ENCODE measurements at places on chromosomes 2 and 18.

- no peak for DNase-seq
Observed at GRCh38 chr2:31992025-31992579, 18.7 kb downstream of the MEMO1 start.

DNA sequence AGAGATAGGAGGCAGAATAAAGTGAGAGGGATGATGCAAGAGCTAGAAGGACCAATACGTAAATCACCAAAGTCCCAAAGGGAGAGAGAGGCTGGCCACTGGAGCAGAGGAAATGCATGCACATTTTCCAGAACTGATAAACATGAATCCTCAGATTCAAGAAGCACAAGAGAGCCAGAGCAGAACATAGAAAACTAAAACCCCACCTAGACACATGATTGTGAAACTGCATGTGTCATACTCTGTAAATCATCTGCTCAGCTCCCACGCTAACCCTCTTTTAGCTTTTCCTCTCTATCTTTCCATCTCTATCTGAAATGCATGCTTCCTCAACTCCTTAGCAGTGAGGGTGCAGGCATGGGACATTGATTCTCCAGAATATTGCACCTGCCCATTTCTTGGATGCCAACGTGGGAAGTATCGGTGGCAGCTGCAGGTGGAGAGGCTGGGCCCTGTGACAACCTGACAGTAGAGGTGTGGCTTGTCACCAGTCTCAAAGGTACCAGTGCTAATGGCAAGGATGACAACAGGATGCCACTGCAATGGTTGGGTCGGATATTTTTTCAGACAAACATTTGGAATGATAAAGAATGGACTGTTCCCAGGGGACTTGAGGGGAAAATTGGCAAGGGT, 89.3 kb upstream of the OTOS start:
- DNase-seq, result no peak

DNA sequence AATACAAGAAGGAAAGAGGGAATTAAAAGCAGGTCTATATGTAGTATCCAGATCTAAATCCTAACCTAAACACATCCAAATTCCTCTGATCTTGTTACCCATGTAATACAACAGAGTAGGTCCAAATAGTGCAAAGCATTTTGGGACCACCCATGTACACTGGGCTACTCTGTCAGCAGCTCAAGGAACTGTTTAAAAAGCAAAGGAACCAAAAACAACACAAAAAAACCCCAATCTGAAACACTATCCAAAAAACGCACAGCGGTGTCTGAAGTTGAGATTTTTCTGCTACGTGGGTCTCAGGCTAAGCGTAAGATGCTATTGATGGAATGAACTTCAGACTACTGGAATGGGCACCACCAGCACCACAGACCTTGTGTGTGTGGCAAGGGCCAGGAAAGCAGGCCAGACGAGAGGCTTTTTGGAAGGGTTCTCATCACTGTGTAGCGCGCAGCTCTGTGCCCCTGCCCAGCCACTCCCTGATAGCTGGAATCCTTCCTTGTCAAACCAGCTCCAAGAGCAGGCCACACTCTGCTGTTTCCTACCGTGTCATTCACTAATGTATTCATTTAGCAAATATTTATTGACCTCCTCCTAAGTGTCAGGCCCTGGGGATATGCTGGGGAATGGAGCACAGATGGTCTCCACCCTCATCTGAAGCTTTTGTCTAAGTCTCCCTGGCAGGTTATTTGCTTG, 101.4 kb downstream of the COLEC12 start:
- no peak for DNase-seq

GRCh38 chr18:76489081-76489480, 6.0 kb downstream of the ZNF516 start:
- no peak for DNase-seq

DNA sequence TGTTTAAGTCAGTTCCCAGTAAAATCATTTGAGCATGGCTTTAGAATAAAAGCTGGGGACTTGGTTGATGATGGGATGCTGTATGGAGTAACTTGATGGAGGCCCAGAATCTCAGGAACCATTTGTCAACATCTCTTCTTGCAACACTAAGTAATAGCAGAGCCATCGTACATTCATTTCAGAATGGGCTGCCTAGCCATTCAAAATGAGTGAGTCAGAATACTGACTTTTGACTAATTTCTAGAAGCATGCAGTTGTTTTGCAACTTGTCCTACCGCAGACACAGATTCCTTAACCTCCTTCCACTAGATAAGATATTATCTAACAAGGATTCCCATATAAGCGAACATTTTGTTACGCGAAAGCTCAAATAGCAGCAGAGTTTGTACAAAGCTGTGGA, 229.5 kb downstream of the CNTNAP5 start:
- no peak for DNase-seq

DNA sequence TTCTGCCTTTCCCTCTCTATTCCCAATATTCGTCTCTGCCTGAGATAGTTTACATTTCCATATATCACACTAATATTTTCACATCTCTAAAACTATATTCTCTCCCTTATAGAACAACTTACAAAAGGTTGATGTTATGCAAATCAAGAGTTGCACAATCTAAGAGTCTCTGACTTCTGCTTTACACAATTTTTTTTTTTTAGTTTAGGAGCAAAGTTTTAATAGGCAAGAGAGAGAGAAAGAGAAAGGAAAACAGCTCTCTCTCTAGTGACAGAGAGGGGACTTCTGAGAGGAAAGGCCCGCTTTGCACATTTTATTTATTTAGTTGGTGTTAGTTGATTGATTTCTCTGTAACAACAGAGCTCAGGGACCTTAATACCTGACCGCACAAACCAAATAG, 380.2 kb downstream of the TXNL1 start:
- no peak for DNase-seq

DNA sequence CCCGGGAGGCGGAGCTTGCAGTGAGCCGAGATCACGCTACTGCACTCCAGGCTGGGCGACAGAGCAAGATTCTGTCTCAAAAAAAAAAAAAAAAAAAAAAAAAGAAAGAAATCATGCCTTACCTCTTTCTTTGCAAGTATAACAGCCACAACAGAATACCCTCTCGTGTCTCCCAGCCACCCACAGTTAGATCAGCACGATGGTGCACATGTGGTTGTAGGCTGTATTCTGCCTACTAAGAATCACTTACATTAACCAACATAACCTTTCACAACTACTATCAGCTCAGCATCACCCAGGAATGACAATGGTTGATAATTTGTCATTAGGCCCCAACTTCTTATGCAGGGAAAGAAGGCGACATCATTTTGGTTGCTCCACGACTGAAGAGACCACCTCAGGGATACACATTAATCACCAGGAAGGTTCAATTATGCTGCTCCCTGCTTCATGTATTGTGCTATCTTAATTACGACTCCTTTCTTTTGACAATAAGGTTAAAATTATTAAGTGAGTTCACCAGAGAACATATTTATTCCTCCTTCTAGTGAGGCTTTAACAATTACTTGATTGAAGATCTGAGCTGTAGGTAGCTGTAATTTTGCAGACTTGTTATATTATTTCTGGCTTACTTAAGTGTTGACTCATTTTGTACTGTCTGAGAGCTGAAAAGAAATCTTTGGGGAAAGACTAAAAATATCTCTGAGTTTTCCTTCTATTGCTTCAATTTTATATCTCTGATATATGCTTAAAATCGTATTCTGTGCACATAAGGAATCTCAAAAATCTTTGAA, 120.1 kb downstream of the LRP1B start:
- no peak for DNase-seq

DNA sequence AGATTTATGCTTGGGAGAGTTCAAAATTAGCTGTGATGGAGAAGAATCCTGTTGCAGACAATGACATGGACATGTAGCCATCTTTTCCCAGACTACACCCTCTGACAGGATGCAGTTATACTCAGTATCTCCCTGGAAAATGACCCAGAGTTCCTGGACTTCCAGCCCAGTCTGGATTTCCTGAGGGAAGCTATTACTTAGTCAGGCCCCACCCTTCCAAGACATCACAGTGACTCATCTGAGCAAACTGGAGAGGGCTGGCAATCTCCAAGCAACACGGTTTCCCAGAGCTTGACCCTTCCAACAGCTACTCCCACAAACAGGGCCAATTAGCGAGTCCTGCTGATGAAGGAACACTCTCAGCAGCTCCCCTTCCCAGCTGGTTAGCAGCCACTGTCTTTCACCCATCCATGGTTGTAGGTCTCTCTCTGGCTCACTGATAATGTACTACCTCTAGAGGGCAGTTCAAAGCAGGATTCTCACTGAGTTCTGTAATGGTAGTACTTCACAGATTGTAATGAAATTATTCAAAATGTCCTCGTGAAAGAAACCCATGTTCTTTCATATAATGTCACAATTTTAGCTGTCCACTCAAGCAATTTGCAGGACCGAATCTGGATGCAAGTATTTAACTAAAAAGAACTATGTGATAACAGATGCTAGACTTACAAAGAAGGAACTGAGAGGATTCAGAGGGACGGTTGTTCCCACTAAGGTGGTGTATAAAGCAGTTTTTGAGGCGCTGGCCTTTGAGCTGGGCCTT, 110.2 kb downstream of the MDH1 start:
- peak; percentile 32 for DNase-seq

- no peak for DNase-seq
Observed at GRCh38 chr2:85523903-85524335, 15.0 kb upstream of the MAT2A start.

DNA sequence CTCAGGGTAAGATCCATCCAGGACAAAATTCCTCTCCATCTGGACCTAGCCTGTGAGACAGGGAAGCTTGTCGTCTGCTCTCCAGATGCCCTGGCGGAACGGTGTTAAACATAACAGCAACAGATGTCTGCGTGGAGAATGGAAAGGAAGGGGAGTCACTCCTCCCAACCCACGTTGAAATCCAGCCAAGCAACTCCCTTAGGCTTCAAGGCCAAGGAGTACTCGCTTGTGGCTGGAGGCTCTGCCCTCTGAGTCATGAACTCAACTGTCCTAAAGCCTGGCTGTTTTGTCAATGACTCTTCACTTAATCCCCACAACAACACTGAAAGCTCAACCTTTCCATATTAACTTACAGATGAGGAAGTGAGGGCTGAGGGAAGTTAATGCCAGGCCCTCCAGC, 42.2 kb downstream of the TPO start:
- no peak for DNase-seq

DNA sequence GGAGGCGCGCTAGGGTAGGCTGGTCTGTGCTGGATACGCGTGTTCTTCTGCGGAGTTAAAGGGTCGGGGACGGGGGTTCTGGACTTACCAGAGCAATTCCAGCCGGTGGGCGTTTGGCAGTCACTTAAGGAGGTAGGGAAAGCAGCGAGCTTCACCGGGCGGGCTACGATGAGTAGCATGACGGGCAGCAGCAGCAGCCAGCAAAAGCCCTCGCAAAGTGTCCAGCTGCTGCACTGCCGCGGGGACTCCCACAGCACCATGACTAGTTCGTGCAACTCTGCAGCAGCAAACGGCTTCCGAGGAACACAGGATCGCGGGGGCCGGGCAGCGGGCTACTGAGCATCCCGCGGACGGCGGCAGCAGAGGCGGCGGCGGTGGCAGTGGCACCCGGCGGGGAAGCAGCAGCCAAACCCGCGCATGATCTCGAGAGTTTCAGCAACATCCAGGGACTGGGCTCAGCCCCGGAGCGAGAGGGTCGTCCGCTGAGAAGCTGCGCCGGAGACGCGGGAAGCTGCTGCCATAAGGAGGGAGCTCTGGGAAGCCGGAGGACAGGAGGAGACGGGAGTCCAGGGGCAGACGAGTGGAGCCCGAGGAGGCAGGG, 368 bp downstream of the TMEFF2 start:
- no peak for DNase-seq

DNA sequence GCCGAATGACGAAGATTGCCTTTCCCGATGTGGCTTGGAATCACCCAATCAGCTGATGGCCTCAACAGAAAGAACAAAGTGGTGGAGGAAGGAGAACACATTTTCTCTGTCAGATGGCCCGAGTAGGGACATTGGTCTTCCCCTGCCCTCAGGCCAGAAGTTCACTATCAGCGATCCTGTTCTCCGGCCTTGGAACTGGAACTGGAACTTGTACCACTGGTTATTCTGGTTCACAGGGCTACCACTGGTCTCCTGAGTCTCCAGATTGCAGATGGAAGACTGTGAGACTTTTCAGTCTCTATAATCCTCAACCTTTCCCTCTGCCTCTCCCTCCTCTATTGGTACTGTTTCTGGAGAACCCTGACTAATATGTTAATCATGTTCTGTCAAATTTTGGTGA, 180.4 kb downstream of the ANKRD30B start:
- DNase-seq, result no peak

GRCh38 chr2:95058989-95059641, 33.6 kb downstream of the MAL start:
- no peak for DNase-seq

DNA sequence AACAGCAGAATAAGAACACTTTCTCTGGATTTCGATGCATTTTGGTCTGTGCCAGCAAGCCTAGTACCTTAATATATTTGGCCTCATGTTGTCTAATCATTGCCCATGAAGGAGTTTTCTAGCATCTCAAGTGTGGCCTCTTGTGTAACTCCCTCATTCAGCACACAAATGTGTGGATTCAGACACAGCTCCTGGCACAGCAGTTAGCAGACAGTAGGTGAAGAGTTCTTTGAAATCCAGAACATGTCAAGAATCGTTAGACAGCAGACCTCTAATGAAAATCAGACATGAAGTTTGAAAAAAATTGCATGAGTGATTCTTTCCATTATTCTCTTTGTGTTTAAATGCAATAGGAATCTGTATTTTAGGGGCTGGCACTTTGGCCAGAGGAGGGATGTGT, 177.0 kb downstream of the FMNL2 start:
- DNase-seq, result no peak

GRCh38 chr2:227653419-227653818, 13.2 kb upstream of the SCYGR5 start:
- DNase-seq, result no peak

GRCh38 chr2:219041252-219041651, at the start of gene CFAP65:
TSS of gene CFAP65 (minus strand) at chr2:219041516. CDS start at chr2:219039048, 2,468 bp downstream.
- DNase-seq, result no peak

DNA sequence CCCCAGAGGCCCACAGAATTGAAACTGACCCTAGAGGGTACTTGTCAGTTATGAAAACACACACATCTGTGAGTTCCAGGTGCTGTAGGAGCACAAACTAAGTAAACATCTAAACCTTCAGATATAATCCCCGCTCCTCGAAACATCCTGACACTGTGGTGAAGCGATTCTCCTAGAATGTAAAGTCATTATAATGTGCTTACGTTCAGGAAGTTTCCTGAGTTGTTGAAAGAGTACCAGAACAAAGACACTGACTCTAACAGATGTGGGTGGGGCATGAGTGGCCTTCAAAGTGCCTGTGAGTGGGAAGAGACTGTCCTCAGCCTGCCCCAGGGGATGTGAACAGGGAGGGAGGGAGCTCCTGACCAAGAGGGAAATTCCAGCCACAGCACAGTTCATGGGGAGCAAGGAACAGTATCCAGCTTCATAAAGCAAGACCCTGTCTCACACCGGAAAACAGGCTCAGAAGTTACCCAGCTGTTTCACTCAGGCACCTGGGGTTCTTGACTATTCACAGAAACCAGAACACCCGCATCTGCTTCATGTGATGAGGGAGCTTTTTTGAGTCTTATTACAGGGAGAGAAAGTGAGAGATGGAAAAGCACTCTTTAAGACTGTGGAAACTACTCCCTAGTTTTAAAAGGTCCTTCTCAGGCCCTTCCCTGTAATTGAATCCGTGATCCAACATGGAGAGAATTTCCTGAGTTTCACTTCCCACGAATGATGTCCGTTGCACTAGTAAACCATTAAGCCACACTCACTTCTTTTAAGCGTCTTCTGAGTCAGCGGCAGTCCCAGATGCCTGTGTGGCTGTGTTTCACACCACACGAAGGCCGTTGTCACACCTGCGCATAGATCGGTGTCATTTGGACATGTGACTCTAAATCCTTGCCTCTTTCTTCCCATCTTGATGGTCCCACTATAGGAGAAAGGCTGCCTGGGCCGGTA, 88.6 kb upstream of the EML6 start:
- DNase-seq, result no peak

GRCh38 chr18:63112706-63113105, 206.9 kb downstream of the BCL2 start:
- no peak for DNase-seq

- DNase-seq, result no peak
Observed at GRCh38 chr2:40723194-40723593, 271.3 kb upstream of the SLC8A1 start.

Data from T1000 (cell line).